ENCODE measurements at places on chromosomes 2 and 18. TPM values are rescaled to one million over a fixed set of nuclear protein-coding genes. Genes with fewer than 3 reads are reported as not detected.

DNA sequence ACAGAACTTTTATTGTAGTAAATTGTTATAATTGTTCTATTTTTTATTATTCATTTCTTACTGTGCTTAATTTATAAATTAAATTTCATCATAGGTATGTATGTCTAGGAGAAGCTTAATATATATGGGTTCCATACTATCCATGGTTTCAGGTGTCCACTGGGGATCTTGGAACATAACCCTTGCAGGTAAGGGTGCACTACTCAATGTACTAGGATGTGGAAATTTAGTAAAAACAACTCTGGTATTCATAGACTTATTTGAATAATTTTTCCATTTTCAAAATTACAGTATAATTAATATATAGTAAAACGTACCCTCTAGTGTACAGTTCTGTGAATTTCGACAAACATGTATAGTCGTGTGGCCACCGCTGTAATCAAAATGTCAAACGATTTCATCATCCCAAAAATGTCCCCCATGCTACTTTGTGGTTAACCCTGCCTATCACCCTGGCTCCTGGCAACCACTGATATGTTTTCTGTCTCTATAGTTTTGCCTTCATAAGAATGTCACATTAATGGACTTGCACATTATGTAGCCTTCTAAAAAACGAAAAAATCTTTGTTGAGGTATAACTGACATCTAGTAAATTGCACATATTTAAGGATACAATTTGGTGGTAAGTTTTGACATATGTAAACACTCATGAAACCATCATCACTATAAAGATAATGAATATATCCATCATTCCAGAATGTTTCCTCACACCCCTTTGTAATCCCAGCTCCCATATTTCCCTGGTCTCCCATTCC is 45.7 kb downstream of the ARL5A start:
- H3K36me3 ChIP-seq = no peaks in the 10 kb centered on the region
- no peak for DNase-seq
- no peak overlapping the region for H3K4me3 ChIP-seq
- no peaks in the 10 kb centered on the region for H3K4me1 ChIP-seq

- DNase-seq = peak; percentile 68
- H3K27ac ChIP-seq = peak overlapping the region; percentile 89
- no peaks in the 10 kb centered on the region for H3K36me3 ChIP-seq
- H3K27me3 ChIP-seq = no peaks in the 10 kb centered on the region
These were observed 793 bp downstream of the NR4A2 start for GRCh38 chr2:156331572-156332283.

TNFRSF11A gene
- total RNA-seq = 4.5 TPM

AMER3 gene
- total RNA-seq = not detected

GRCh38 chr2:109522063-109522374 is 91.7 kb downstream of the SEPTIN10 start:
- no peaks in the 10 kb centered on the region for H3K36me3 ChIP-seq
- DNase-seq = no peak
- no peak overlapping the region for H3K27ac ChIP-seq
- no peaks in the 10 kb centered on the region for H3K27me3 ChIP-seq
- H3K4me1 ChIP-seq = no peaks in the 10 kb centered on the region
- no peak overlapping the region for H3K4me3 ChIP-seq

LINC00305 gene
- not detected for total RNA-seq

CAPN13 gene
- not detected for total RNA-seq

GRCh38 chr2:27771202-27771547 is 344 bp upstream of the MRPL33 start:
- peaks cover 26% of the 10 kb centered on the region for H3K4me1 ChIP-seq
- peak overlapping the region; percentile 84 for H3K27ac ChIP-seq
- H3K27me3 ChIP-seq = no peaks in the 10 kb centered on the region
- peak overlapping the region; percentile 65 for H3K4me3 ChIP-seq
- no peak for DNase-seq

HOXD8 gene
- total RNA-seq = 4.1 TPM

FAP gene
- total RNA-seq = 16.7 TPM

GRCh38 chr2:137968477-137969417 is 4.5 kb downstream of the HNMT start:
- no peaks in the 10 kb centered on the region for H3K36me3 ChIP-seq
- no peaks in the 10 kb centered on the region for H3K27me3 ChIP-seq
- H3K27ac ChIP-seq = no peak overlapping the region

- peaks cover 15% of the 10 kb centered on the region for H3K4me1 ChIP-seq
- peaks cover 42% of the 10 kb centered on the region for H3K36me3 ChIP-seq
- no peak overlapping the region for H3K4me3 ChIP-seq
- no peaks in the 10 kb centered on the region for H3K27me3 ChIP-seq
These were observed 3.9 kb downstream of the DNAJB2 start for GRCh38 chr2:219282943-219283581.

DNA sequence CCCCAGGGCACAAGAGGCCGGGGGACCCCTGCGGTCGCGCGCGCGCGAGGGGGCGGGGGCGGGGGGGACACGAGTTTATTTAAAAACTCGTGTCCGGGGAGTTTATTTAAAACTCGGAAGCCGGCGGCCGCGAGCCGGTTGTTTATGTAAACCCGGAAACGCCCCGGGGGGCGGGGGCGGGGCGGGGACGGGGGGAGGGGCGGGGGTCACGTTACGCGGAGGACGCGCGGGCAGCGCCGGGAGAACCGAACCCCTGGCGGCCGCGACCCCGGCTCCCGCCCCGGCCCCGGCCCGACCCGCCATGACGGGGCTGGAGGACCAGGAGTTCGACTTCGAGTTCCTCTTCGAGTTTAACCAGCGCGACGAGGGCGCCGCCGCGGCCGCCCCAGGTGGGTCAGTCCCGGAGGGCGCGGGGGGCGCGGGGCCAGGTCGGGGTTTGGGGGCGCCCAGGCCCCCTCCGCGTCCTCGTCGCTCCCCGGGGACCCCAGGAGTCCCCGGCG is 4.4 kb downstream of the NFATC1 start:
- no peaks in the 10 kb centered on the region for H3K27me3 ChIP-seq
- DNase-seq = peak; percentile 78
- H3K4me1 ChIP-seq = peaks cover 23% of the 10 kb centered on the region
- H3K4me3 ChIP-seq = no peak overlapping the region
- peak overlapping the region; percentile 84 for H3K27ac ChIP-seq
- H3K36me3 ChIP-seq = no peaks in the 10 kb centered on the region

GALNT5 gene
- 0.49 TPM for total RNA-seq

- H3K27ac ChIP-seq = no peak overlapping the region
- H3K4me3 ChIP-seq = no peak overlapping the region
- H3K27me3 ChIP-seq = no peaks in the 10 kb centered on the region
- H3K36me3 ChIP-seq = no peaks in the 10 kb centered on the region
These were observed 218.4 kb downstream of the TMEM163 start for GRCh38 chr2:134500211-134500935.

DNA sequence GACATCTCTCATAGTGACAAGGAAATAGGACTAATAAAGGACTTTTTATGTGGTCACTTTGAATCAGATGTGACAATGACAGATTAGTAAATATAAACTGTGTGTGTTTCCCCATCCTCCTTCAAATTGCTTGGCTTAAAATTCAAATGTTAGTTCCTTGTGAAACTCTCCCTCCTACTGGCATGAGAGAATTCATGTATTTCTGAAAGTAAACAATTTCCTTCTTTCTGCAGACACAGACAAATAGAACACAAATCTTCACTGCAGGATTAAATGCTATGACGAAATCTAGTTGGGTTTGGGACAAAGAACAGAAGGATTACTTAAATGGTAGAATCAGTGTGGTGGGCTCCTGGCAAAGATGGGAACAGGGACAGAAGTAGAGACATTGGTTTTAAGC is 328.7 kb upstream of the FAM98A start:
- no peak overlapping the region for H3K4me3 ChIP-seq
- DNase-seq = no peak
- no peaks in the 10 kb centered on the region for H3K4me1 ChIP-seq
- H3K36me3 ChIP-seq = no peaks in the 10 kb centered on the region
- no peaks in the 10 kb centered on the region for H3K27me3 ChIP-seq

DNA sequence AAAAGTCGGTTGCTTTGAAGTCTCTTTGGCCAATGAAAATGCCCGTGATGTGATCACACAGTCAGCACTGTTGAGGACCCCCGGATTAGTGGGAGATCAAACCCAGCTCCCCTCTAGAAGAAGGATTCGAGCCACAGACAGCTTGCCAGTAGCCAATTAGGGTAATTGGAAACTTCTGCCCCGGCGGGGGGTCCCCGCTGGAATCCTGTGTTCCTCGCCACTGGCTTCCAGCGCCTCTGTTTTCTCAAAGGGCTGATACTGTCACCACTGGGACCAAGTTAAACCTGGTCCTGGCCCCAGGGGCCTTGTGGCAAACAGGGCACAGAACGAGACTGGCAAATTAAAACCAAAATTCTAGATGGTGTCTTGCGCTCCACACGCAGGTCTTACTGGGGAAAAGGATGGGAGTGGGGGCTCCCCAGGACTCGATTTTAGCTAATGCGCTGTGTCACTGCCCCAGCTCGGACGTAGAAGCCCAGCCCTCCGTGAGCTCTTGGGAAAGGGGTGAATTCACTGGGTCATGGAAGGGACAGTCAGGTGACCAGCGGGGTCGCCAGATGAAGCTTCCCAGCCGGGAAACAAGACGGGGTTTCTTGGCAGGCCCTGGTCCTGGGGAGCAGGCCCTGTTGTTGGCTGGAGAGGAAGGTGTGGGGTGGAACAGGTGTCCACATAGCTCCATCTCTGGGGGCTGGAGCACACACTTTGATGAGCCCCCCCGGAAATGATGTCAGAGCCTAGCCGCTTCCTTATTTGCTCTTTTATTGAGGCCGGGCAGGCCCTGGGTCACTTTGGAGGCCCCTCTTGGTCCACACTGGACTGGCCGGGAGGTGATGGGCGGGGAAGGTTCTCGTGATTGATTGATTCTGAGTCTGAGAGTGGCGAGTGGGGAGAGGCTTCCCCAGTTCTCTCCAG is 90.2 kb downstream of the SMAD7 start:
- no peak overlapping the region for H3K4me3 ChIP-seq
- no peaks in the 10 kb centered on the region for H3K27me3 ChIP-seq
- H3K4me1 ChIP-seq = peaks cover 4% of the 10 kb centered on the region
- H3K27ac ChIP-seq = no peak overlapping the region

- H3K36me3 ChIP-seq = no peaks in the 10 kb centered on the region
- H3K27ac ChIP-seq = no peak overlapping the region
- no peaks in the 10 kb centered on the region for H3K27me3 ChIP-seq
- peaks cover 5% of the 10 kb centered on the region for H3K4me1 ChIP-seq
- no peak overlapping the region for H3K4me3 ChIP-seq
These were observed 229.5 kb downstream of the AGAP1 start for GRCh38 chr2:235723371-235723770.

DNA sequence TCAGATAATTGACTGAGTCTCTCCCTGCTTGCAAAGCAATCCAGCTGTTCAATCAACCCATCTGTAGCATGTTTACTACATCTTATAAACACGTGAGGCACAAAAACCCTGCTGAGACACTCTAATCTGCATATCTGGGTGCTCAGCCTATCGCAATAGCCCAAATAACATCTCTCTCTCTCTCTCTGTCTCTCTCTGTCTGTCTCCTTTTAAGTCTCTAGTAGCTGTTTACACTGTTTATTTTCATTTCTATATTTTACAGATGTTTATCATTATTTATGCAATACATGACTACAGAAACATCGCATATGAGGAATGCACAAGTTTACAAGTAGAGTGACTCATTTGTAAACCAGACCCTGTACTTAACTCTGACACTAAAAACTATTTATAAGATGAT is 422.1 kb upstream of the DSEL start:
- no peaks in the 10 kb centered on the region for H3K27me3 ChIP-seq
- no peak overlapping the region for H3K4me3 ChIP-seq
- H3K27ac ChIP-seq = no peak overlapping the region
- H3K36me3 ChIP-seq = no peaks in the 10 kb centered on the region
- H3K4me1 ChIP-seq = no peaks in the 10 kb centered on the region

GRCh38 chr2:169693360-169693759 is 845 bp downstream of the CFAP210 start:
- H3K36me3 ChIP-seq = no peaks in the 10 kb centered on the region
- H3K4me1 ChIP-seq = peaks cover 8% of the 10 kb centered on the region
- H3K4me3 ChIP-seq = no peak overlapping the region
- H3K27ac ChIP-seq = no peak overlapping the region
- no peaks in the 10 kb centered on the region for H3K27me3 ChIP-seq

GRCh38 chr2:212535996-212536816 is 2.4 kb downstream of the ERBB4 start:
- no peak overlapping the region for H3K27ac ChIP-seq
- no peak for DNase-seq
- peak overlapping the region; percentile 66 for H3K4me3 ChIP-seq
- H3K36me3 ChIP-seq = no peaks in the 10 kb centered on the region
- no peaks in the 10 kb centered on the region for H3K27me3 ChIP-seq

GRCh38 chr18:54736981-54737380 is 91.3 kb upstream of the RAB27B start:
- no peak for DNase-seq
- no peak overlapping the region for H3K4me3 ChIP-seq
- no peaks in the 10 kb centered on the region for H3K4me1 ChIP-seq

TMEM37 gene
- 37.2 TPM for total RNA-seq

DNA sequence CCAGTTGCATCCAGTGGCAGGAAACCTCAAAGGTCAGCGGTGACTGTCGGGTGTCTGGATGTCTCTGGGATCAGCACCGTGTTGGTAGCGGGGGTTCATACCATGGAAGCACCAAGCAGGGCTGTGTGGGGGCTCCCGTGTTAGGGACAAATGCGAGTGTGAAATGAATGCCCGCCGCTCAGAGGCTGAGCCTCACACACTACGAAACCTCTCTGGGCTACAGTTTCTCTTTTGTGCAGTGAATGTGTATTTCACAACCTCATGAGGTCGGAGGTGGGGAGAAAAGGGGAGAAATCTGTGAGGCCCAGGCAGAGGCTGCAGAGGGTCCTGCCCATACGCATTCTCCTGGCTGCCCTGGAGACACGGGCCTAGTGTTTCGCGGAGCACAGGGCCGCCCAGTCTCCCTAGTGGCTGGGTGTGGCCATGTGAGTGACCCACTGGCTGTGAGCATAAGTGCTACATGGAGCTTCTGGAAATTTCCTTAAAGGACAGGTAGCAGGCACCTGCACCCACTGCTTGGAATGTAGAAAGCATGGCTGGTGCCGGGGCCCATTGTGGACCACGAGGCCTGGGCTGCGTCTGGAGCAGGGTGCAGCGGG is 138.0 kb upstream of the GLI2 start:
- H3K27ac ChIP-seq = no peak overlapping the region
- H3K27me3 ChIP-seq = no peaks in the 10 kb centered on the region
- H3K4me3 ChIP-seq = no peak overlapping the region
- no peak for DNase-seq
- peaks cover 11% of the 10 kb centered on the region for H3K4me1 ChIP-seq
- no peaks in the 10 kb centered on the region for H3K36me3 ChIP-seq

- no peak overlapping the region for H3K27ac ChIP-seq
- H3K36me3 ChIP-seq = no peaks in the 10 kb centered on the region
- no peaks in the 10 kb centered on the region for H3K4me1 ChIP-seq
- no peak for DNase-seq
These were observed 54.5 kb upstream of the UPP2 start for GRCh38 chr2:158047156-158047611.

KLHL29 gene
- 2.7 TPM for total RNA-seq

COLEC11 gene
- total RNA-seq = 13.5 TPM

GRCh38 chr18:68234131-68234530 is 480.8 kb downstream of the TMX3 start:
- no peak overlapping the region for H3K27ac ChIP-seq
- no peaks in the 10 kb centered on the region for H3K36me3 ChIP-seq
- H3K27me3 ChIP-seq = no peaks in the 10 kb centered on the region
- DNase-seq = no peak
- H3K4me1 ChIP-seq = no peaks in the 10 kb centered on the region

GRCh38 chr2:161124201-161124600 is 36.0 kb upstream of the TANK start:
- H3K4me1 ChIP-seq = peaks cover 19% of the 10 kb centered on the region
- no peak overlapping the region for H3K4me3 ChIP-seq
- no peaks in the 10 kb centered on the region for H3K27me3 ChIP-seq
